ENCODE measurements at places on chromosomes 1 and 21.
A peak's percentile ranks its signal among the peaks of the same experiment; 100 is the strongest.

GRCh38 chr1:186093437-186093836 lies 281.6 kb downstream of the TPR start:
- DNase-seq: no peak

DNA sequence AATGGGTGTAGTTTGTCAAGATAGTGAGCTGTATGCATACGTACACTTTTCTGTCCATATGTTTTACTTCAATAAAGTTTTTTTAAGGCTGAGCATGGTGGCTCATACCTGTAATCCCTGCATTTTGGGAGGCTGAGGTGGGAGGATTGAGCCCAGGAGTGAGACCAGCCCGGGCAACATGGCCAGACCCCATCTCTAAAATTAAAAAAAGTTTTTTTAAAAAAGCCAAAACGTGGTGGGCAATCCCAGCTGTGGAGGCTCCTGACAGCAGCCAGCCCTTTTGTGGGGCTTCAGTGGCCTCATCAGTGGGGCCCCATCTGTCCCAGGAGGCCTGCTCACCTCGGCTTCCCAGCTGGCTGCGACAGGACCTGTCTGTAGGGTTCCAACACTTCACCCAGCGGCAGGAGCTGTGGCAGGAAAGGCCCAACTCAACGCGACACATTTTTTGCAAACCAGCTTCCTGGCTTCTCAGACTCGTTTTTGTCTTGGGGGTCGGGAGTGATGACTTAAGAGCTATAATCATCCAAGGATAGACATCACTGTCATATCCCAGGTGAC lies 56.9 kb upstream of the LBR start:
- no peak for DNase-seq

- no peak for DNase-seq
Measured at GRCh38 chr1:32200226-32201010, at the start of gene CCDC28B. TSS of gene CCDC28B (plus strand) at chr1:32200595. CDS start at chr1:32201936, 1,341 bp downstream.

- no peak for DNase-seq
Measured at GRCh38 chr1:20974069-20974468, 187.0 kb upstream of the HP1BP3 start.

- no peak for DNase-seq
Measured at GRCh38 chr1:36692465-36693160, 209.9 kb upstream of the CSF3R start.

- DNase-seq: no peak
Measured at GRCh38 chr1:108209456-108210108, 9.4 kb upstream of the SLC25A24 start.

GRCh38 chr1:206803221-206803730 lies 31.0 kb upstream of the IL10 start:
- DNase-seq: peak; percentile 25

DNA sequence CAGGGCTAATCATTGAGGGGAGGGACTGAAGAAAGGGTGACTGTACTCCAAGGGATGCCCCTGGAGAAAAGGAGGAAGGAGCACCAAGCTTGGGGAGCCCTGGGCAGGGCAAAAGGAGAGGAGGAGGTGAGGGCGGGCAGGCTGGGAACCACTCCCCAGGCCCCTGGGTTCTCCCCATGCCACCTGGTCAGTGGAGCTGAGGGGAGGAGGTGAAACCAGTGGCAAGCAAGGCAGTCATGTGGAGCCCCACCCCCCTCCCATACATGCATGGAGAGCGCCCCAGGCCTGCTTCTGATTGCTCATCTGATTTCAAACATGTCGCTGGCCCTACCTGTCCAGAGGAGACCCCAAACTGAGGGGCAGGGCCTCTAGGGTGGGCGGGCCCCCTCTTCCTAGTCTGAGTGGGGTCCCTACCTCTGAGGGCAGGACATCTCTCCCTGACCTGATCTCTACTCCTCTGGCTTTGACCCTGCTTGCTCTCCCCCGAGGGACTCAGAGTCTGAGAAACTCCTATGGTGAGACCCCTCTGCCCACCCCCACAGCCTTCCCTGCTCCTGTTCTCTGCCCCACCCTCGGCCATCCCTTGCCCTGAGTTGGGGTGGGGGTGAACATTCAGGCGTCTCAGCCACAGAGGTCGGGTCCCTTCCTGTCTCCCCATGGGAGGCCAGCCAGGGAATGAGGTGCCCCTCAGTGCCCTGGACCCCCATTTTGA lies 18.6 kb downstream of the INSRR start:
- DNase-seq: no peak

GRCh38 chr1:213858581-213858980 lies 129.2 kb upstream of the PROX1 start:
- no peak for DNase-seq

DNA sequence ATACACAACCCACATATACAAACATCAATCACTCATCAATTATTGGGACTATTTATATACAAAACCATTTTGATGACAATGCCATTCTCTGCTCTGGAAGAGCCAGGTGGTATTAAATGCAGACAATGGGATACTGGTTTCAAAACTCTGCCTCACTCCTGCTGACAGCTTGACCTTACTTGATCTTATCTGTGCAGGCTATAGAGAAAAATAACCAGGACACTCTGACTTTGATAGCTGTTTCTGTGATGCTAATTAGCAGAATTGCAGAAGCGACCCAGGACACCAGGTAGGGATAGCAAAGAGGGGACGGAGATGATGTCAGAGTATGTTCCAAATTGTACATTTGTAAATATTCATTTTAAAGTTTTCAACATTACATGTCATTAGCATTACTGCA lies 89.5 kb downstream of the OLFM3 start:
- no peak for DNase-seq

DNA sequence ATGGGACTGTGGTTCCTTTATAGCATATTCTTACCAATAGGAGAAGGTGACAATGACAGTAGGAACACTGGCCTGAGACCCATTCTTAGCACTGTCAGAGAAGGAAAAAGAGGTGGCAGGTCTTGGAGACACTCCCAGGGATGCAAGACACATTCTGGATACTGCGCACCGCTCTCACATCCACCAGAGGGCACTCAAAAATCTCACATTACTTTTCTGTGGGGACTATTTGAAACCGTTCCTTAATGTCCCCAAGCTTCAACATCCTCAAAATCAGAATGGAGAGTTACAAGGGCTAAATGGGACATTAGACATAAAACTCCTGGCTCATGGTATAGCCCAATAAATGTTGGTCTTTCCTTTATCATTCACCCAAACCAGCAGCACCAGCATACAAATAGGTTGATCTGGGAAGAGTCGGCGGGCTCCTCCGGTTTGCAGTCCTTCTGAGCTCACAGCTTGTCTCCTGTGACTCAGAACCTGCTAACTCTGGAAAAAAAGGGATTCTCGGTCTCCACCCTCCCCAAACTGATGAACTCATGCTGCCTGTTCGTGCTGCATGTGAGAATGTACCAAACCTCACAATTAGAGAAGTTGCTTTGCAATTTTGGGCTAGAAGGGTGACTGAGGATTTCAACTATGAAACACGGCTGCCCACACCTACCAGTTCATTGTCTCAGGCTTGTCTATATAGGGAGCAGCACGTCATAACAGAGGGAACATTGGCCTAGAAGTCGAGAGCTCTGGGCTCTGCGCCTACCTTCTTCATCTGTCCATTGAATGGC lies 40.2 kb downstream of the IL12RB2 start:
- DNase-seq: no peak

DNA sequence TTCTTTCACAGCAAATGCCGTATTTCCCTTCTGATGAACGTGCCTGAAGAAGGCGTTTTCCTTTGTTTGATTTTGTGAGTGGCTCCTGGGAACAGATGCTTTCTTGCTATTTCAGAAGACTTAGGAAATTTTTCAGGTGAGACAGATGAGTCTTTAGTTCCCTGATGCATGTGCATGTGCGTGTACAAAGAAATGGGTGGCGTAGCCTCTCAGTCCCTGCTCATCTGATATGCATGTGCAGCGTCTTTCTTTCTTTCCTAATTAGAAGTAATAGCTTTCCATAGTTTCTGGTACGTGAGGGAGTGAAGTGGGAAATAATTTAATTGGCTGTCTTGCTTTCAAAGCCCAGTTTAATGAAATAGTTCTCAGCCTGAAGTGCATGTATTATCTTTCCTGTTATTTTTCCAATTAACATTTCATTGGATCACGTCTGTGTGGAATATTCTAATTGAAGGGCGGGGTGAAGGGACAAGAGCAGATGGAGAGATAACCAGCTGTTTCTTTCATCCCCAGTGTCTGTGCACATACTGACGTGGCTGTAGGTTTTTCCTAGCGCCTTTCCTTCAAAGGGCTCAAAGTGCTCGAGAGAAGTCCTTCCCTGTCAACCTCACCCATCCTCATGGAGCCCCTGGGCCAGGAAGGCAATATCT lies 104.3 kb downstream of the FAM78B start:
- no peak for DNase-seq

- no peak for DNase-seq
Measured at GRCh38 chr1:34867415-34867814, 7.9 kb upstream of the SMIM12 start.

GRCh38 chr1:205749234-205750137 lies 496 bp downstream of the NUCKS1 start:
- peak; percentile 87 for DNase-seq

GRCh38 chr1:94068999-94069918 lies 51.7 kb downstream of the ABCA4 start:
- no peak for DNase-seq

- DNase-seq: no peak
Measured at GRCh38 chr1:177287270-177287669, 116.5 kb downstream of the BRINP2 start.

DNA sequence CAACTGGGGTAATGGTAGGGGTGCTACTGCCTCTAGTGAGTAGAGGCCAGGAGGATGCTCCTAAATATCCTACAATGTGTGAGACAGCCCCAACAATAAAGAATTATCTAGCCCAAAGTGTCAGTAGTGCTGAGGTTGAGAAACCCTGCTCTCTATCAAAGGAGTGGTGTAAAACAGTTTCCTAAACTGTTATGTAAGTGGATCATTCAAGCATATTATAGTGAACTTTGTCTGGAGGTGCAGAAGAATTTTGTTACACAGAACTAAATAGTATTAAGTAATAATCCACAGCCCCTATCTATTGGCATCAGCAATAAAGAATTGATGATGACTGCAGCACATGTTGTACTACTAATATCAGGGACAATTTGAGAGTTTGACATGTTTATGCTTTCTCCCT lies 20.3 kb upstream of the TARS2 start:
- no peak for DNase-seq

DNA sequence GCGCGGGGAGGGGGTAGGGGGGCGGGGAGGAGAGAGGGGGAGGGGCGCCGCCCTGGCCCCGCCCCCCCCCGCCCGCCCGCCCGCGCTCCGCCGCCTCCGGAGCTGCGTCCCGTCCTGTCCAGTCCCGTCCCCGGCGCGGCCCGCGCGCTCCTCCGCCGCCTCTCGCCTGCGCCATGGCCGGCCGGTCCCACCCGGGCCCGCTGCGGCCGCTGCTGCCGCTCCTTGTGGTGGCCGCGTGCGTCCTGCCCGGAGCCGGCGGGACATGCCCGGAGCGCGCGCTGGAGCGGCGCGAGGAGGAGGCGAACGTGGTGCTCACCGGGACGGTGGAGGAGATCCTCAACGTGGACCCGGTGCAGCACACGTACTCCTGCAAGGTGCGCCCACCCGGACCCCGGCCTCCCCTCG lies at the start of gene AGRN:
AGRN (plus strand) TSS at position 121 of the 405 bp plus-strand sequence; CDS start at position 174, 53 bp downstream.
- DNase-seq: no peak

GRCh38 chr1:26399034-26399433 lies 11.6 kb upstream of the LIN28A start:
- DNase-seq: no peak

DNA sequence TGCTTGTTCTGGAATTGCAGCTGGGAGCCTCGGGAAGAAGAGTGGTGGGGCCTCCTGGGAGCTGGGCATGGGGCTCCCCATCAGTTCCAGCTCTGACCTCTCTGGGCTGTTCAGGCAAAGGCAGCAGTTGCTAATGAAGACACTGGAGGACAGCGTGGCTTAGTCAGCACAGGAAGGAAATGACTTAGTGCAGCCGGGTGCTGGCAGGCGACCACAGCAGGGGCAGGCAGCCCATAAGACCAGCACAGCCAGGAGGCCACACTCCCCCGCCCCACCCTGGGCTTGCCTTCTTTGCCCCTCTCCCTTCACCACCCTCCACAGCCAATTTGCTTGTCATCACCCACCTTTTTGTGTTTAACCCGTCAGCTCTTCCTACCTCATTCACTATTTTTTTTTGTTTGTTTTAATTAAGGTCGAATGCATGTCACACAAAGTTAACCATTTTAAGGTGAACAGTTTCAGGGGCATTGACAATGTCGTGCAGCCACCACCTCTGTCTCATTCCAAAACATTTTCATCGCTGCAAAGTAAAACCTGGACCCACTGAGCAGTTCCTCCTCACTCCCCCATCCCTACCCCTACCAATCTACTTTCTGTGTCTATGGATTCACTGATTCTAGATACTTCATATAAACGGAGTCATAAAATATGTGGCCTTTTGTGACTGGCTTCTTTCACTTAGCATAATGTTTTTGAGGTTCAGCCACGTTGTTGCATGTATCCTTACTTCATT lies 10.9 kb downstream of the OLIG2 start:
- no peak for DNase-seq

GRCh38 chr1:32991819-32992488 lies 27.3 kb upstream of the RNF19B start:
- DNase-seq: no peak

DNA sequence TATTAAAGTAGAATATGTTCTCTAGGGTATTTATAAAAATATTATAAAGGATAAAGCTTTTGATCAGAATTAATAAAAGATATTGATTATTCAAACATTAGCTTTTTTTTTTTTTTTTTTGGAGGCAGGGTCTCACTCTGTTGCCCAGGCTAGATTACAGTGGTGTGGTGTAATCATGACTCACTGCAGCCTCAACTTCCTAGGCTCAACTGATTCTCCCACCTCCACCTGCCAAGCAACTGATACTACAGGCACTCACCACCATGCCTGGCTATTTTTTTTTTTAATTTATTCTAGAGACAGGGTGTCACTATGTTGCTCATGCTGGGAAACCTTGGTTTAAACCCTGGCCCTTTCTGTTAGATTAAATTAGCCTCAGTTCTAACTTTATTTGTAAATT lies 188.3 kb downstream of the CLEC20A start:
- DNase-seq: no peak

DNA sequence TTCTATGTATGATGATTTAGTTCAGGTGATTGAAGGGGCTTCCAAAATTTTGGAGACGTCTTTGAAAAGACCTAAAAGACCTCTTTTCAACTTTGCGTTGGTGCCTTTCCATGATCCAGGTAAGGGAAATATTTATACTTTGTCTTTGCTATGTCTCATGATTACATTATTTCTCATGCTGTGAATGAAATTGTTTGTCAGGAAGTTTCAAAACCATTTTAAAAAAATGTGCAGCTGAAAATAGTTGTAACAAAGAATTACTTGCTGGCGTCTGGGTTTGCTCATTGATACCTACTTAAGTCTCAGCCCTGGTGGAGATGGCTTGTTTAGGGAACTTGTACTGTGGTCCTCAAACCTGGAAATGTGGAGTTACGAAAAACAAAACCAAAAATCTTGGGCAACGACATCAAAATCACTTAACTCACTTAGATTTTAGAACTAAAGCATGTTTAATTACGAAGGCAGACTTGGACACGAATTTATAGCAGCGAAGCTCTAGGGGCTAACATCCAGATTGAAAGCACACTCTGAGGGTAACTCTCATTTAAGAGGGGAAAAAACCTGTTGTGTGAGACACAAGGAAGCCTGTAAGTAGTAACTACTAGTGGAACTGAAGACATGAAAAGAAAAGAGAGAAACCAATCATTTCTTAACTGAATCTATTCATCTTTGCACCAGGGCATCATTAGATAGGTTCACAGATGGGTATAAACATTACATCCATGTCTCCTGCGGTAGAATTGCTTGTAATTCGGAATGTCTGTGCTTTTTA lies 924 bp downstream of the HMCN1 start:
- DNase-seq: no peak

All from stimulated activated CD8-positive, alpha-beta memory T cell treated with anti-CD3 and anti-CD28 coated beads, Interleukin-4, amount 100 ng/mL, for 1 hour (primary cell).